ENCODE measurements at places on chromosomes 7 and 10.

GRCh38 chr7:36707465-36707864, 16.8 kb downstream of the AOAH start:
- no peak for DNase-seq

DNA sequence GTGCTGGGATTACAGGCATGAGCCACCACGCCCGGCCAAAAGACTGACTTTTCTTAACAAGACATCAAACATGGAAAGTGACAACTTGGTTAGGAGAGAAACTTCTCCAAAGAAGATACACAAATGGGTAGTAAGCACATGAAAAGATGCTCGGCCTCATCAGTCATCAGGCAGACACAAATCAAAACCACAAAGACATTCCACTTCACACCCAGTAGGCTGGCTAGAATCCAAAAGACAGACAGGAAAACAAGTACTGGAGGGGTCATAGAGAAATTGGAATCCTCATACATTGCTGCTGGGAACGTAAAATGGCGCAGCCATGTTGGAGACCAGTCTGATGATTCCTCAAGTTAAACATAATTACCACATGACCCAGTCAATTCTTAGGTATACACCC, 16.4 kb downstream of the SEPHS1 start:
- no peak for DNase-seq

- DNase-seq = no peak
Observed at GRCh38 chr10:122001698-122002097, 12.7 kb downstream of the TACC2 start.

DNA sequence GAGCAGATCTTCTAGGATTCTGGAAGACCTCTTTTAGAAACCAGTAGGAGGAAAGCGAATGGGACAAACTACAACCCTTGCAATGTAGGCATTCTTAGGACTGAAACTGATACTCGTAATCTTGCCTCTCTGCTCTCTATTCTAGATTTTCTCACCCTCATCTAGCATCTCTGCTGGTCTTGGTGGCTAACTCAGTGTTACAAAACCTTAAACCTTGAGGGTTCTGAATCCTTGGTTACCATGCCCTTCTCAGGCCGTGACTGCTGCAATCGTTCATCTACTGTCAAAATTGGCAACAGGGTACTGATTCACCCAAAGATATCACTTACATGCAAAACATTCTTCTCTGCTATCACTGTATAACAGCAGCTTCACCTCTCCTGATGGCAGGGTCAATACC, 55.2 kb downstream of the SAMD9 start:
- DNase-seq = no peak

DNA sequence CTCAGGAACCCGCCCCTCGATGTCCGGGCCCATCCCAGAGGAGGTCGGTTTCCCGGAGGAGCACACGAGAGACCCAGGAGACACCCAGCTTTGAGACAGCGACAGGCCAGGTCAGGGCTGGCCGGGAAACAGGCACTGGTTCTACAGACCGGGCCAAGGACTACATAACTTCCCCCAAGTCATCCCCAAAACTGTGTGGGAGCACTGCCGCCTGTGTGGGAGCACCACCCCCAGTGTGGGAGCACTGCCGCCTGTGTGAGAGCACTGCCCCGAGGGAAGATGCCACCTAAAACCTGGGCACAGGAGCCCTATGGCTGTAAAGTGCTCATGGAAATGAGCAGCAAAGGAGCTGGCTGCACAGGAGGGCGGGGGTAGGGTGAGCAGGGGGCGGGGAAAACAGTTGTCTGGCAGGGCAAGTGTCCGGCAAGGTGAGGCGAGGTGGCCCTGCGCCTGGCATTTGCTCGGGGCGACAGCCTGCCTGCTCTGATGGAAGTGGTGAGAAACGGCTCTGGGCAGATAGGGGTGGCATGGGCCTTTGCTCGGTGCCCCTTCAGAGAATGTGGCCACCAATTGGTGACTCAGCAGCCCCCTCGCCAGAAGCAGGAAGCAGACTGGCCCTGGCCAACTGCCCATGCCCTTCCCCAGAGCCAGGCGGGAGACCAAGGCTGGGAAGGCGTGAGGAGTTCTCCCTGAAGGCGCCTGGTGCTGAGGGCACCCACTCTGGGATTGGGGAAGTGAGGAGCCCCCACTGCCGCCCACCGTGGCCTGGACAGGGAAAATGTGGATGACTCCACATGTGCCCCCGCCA, 26.2 kb downstream of the PAPOLB start:
- no peak for DNase-seq

DNA sequence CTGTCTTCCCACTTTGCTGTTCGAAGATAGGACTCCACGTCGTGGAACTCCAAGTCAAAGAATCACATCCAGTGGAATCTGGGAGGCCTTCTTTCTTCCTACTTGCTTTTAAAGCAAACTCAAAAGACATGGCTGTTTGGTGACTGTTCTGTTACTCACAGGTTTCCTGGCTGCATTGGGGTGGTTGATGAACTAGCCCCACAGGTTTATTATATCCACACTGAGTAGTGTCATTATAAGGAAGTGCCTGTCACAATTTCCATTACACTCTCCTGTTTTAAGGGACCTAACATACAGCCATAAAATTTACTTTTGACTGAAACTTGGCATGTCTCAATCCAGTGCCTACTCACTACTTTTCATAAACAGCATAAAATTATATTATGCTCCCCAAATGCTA, 287.3 kb upstream of the SP4 start:
- DNase-seq = no peak

DNA sequence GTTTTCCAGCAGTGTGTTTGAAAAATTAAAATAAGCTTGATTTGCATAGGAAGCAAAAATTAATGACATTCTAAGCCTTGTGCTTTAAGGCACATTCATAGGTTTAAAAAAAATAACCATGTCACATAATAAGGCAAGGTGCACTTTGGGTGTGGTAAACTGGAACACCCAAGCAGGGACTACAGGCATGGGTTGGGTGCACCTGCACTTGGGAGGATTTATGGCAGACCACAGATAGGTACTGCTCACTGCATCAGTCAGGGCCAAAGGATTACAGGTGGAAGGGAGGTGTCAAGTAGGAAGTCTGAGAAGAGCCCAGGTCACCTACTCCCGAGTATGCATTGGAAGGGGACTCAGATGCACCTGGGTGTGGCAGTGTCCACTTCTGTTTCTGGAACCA, 753.7 kb downstream of the SUGCT start:
- DNase-seq = no peak

DNA sequence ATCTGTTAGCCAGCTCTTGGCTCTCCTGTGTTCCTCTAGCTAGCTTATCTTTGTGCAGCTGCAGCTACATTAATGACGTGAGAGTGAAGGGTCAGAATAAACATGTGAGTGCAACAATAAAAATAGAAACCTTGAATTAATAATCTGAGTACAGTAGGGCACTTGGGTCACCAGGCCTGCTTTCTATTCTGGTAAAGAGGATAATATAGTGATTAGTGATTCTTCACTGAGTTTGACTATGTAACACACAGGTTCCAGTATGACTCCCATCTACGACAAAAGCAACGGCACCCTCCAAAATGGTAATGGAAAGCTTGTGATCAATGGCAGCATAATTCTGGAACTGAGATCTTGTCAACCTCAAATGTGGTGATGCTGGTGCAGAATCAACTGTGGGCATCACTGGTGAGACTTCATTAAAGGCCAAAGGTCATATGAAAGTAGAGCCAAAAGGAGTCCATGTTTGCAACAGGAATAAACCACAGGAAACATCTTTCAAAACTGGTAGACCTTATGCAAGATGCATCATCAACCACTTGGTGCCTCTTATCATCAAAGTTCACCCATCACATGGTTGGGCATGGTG, 77.6 kb downstream of the NRBF2 start:
- peak; percentile 24 for DNase-seq

GRCh38 chr7:148260599-148260998, 330.0 kb upstream of the C7orf33 start:
- DNase-seq = no peak

GRCh38 chr7:108455551-108455997, 662 bp downstream of the NRCAM start:
- no peak for DNase-seq

DNA sequence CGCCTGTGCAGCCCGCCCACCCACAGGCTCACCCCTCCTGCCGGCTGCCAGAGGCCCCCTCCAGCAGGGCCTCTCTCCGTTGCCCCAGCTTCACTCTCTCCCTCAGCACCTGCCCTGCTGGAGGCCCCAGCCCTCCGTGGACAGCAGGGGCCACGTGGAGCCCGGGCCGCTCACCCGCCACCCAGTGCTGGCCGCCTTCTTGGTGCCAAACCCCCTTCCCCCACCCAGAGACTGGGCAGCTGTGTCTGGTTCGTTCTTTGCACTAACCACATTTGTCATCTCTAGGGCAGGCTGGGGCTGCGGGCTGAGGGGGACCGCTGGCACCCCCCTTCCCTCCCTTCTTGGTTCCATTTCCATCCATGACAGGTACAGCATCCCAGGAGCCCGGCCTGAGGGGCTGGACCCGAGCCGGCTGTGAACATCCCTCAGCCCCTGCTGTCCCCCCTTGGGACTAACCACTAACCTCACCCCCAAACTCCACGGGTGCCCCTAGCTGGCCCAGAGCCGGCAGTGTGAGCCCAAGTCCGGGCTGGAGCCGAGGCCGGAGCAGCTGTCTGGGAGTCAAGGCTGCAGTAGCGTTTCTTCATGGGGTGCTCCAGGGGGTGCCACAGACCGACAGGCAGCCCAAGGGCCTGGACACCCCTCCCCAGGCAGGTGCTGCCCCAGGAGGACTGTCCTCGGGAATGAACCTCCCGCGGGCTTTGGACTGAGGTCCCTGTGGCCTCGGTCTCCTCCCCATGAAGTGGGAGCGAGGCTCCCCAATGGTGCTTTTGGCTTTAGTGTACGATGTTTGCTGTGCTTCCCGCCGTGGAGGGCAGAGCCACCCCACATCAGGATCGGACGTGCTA, 25.5 kb upstream of the AMZ1 start:
- no peak for DNase-seq

- DNase-seq = no peak
Observed at GRCh38 chr10:127354992-127355391, 158.6 kb upstream of the INSYN2A start.

- no peak for DNase-seq
Observed at GRCh38 chr7:102132209-102132752, 154.4 kb upstream of the SH2B2 start.

GRCh38 chr7:26686448-26686981, 177.9 kb downstream of the SKAP2 start:
- DNase-seq = peak; percentile 81

GRCh38 chr7:149883048-149883438, 9.3 kb downstream of the ATP6V0E2 start:
- no peak for DNase-seq

GRCh38 chr7:102389810-102390209, 6.4 kb upstream of the PRKRIP1 start:
- no peak for DNase-seq

GRCh38 chr7:115869190-115869589, 161.4 kb downstream of the TFEC start:
- DNase-seq = no peak

DNA sequence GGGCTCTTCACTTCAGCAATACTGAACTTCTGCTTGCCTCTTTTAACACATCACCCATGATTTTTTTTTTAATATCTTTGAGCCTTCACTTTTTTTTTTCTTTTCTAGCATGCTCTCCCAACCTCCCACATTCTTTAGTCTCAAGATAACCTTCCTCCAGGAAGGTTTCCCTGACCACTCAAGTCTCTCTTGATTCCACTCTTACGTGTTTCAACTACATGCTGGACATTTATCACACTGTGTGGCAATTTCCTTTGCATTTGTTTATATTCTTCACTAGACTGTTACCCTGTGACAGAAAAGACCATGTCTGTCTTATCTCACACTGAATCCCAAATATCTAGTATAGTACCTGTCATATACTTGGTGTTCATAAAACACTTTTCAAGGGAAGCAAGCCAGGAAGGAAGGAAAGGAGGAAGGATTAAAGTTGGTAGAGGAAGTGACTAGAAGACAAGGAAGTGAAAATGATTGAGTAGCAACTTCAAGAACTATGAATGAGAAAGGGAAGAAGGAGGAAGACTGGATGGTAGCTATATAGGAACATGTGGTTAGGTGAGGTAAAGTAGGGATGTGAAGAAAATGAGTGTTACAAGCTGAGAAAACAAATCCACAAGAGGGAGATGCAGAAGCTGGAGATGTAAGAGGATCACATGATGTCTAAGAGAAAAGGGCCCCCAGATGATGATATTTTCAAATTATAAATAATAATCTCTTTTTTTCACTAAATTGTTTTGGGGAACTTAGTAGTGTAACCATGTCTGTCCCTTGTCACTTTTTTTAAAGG, 40.4 kb downstream of the IFIT5 start:
- DNase-seq = no peak

Data from hematopoietic multipotent progenitor cell treated with erythropoietin and hydrocortisone succinate and interleukin-3 and kit ligand, for 6 days (in vitro differentiated cells).